ENCODE measurements at places on chromosomes 6 and 20. TPM values are rescaled to one million over a fixed set of nuclear protein-coding genes. Genes with fewer than 3 reads are reported as not detected.

Gene CLPSL1
- not detected for total RNA-seq

DNA sequence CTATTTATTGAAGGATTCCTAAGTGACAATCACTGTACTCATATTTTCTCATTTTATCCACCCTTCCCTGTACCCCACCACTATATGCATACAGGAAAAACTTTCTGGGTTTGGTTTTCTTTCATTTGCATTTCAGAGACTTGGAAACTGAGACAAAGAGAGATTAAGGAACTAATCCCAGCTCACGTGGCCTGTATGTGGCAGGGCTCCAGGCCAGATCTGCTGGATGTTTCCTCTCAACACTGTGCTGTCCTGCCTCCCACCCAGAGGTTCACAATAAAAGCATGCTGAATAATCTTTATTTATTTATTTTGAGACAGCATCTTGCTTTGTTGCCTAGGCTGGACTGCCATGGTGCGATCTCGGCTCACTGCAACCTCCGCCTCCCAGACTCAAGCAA, 50.2 kb downstream of the CEP162 start:
- no peak for DNase-seq

- DNase-seq = no peak
These were observed 34.2 kb downstream of the ARHGAP40 start for GRCh38 chr20:38635721-38636288.

- no peak for DNase-seq
These were observed 414.3 kb downstream of the KIF16B start for GRCh38 chr20:16158976-16159286.

Gene ZBTB12
- total RNA-seq = 2.5 TPM

GRCh38 chr20:22667198-22667597, 82.8 kb upstream of the FOXA2 start:
- peak; percentile 10 for DNase-seq

GRCh38 chr6:87925373-87926060, 122.1 kb upstream of the SPACA1 start:
- no peak for DNase-seq

DNA sequence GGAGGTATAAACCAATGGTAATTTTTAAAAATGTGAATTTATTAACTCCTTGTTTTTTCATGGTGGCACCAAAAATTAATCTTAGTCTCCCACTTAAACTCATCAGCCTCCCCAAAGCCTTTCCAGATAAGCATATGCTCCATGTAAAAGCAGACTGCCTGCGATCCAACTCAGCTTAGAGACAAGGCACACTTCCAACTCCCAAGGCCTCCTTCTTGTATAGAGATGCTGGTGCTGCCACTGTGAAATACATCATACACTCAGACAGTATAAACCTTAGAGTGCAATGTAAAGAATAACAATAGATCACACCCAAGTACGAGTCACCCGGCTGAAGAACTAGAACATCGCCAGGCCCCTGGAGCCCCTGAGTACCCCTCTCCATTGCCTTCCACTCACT, 2.0 kb downstream of the ANKRD6 start:
- no peak for DNase-seq

- DNase-seq = no peak
These were observed 143.2 kb upstream of the ZNF217 start for GRCh38 chr20:53736757-53737395.

DNA sequence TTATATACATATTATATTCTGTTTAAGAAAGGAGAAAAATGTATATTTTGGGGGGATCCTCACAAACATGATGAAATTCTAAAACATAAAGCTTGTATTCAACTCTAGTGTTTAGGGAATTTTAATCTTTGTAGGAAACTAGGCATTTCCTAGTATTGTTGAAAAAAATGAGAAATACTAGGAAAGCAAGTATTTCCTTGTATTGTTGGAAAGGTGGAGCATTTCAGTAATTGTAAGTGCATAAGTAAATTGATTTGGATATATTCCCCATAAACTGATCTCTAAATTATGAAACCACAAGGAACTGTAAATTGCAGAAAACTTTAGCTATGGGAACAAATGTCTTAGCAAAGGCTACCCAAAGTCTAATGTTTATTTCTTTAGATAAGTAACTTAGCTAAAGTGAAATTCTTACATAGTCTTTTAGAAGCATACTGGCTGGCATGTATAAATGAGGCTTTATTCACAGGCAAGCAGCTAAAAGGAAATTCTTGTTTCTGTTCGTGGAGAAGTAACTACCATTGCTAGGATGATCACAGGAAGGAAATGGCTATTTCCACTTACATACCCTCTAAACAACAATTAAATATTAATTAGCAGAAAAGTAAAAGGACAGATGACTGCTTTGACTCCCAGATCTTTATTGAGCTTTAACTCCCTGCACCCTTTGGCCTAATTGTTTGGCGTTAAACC, 19.9 kb upstream of the NRN1 start:
- DNase-seq = no peak

DNA sequence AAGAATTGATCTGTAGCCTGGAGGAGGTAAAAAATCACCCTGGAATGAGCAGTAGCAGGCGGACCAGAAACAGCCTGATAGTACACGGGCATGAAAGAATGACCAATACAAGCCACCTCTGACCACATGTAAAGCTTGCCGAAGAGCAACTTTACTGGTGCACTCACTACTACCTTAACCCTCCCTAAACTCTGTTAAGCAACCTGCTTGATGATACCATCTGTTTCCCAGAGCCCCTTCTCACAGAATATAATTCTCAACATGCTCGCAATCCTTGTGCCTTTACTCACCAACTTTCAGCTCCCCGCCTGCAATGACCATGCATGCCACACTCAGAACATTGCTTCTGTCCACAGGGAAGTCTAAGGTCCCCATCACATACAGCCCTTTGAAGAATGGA, 296.5 kb downstream of the PKHD1 start:
- no peak for DNase-seq

DNA sequence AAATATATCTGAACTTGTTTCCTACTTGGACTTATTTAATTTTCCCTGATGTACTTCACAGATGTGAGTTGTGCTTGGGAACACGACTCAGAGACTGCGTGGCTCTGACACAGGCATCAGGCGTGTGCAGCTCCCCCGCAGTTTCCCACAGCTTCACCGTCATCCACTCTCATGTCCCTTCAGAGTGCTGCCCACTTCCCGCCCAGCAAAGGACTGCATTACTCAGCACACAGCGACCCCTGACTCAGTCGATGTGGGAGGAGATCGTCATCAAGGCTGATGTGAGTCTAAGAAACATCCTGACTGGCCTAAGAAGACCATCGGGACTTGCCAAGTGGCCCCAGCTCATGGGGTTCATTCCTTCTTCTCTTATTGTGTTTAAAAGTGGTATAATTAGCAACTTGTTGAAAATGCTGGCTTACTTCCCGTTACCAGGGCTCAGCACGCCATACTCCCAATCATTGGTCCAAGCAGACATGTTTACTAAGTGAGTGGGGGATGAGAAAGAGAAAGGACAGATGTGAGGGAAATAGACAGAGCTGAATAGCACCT, 539.4 kb upstream of the JARID2 start:
- DNase-seq = no peak

DNA sequence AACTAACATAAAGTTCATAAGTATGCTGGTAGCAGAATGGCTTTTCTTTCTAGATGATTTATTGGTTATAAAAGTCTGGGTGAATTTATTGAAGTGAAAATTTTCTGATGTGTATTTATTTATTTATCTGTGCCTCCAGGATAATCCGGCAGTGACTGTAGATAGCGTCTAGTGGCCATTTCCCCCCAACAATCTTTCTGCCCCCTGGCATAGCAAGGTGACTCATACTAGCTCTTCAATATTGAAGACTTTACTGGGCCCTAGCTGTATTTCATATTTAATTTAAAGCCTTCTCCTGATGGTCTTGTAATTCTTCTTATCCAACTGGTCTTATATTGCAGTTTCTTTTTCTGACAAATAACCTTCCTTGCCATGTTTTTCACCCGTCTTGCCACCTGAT, 154.1 kb upstream of the SGK1 start:
- no peak for DNase-seq

- no peak for DNase-seq
These were observed 22.2 kb downstream of the TNXB start for GRCh38 chr6:32086661-32087573.

GRCh38 chr6:71035871-71036270, 79.0 kb upstream of the B3GAT2 start:
- no peak for DNase-seq

DNA sequence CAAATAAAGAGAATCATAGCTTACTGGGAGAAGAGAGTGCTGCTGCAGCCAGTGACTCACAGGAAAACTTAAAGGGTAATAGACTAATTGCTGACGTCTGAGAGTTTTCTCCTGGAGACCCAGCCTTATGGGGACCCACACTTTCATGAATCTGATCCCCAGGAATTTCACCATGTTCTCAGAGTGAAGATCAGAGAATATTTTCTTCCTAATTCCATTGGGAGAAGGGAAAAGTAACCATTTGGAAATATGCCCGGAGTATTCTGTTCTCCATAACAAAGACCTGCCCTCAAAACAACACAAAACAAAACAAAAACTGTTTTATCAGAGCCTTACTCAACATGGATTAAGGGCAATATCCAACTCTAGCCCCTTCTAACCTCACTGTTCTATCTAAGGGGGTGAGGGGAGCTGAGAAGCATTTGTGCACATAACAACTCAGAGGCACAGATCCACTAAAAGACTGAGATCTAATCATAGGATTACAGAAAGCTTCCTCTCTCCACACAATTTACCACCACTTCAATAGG, 168.2 kb upstream of the SSTR4 start:
- DNase-seq = no peak

DNA sequence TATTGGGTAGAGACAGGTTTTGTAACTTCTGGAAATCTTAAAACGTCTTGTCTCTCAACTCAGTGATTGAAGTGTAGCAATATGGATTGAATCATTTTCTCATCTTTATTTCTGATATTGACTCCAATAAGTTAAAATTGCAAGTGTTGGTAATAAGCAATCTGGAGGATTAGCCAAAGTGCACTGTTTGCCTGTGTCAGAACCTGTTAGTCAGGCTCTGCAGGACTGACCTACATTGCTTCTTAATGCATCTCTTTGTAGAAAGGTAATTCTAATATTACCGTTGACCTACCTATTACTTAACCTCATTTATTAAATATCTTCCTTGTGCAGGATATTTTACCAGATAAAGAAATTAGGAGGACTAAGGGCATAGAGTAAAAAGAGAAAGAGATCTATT, 484.0 kb upstream of the CITED2 start:
- no peak for DNase-seq

DNA sequence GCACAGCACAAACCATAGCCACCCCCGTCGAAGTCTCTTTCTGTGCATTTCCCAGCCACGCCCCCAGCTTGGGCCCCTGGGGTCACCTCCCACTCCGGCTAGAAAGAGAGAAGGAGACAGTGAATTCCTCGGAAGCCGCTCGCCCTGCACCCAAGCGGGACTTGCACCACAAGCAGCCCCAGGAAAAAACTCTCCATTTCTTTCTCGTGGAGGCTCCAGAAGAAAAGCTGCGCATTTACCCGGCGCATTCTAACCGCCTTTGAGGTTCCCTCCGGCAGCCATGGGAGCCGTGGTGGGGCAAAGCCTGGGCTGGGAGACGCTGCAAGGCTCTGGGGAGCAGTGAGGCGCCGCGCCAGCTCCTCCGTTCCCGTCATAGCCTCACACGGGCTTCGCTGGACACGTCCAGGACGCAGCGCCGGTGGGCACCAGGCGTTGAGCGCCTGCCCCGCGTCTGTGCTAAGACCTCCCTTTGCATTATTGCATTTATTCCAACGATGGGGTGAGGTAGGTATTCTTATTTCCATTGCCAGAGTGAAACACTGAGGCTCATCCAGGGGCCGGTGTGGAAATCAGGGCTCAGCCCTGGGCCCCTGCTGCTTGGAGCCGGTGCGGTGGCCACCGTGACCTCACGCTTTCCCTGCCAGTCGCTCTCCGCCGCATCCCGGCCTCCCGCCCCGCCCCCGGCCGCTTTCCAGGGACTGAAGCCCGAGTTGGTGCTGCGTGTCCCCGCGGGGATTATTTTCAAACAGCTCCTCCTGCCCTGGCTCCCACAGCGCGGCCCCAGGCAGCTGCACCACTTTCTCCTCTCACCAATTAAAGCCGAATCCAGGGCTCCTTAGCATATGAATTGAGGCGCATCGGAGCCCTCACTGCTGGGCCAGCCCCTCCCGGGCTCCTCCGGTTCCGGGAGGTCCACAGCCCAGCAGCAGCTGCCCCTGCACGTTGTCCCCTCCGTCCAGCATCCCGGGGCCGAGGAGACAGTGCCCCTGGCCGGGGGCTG, 148.3 kb upstream of the AFDN start:
- DNase-seq = no peak

Gene KCNQ5
- total RNA-seq = 1.2 TPM

Gene NNAT
- 14.1 TPM for total RNA-seq

All from esophagus muscularis mucosa (tissue), 4 donors.